ENCODE measurements at places on chromosomes 6 and 20.
A peak's percentile ranks its signal among the peaks of the same experiment; 100 is the strongest.

- H3K27me3 ChIP-seq, result no peaks in the 10 kb centered on the region
- no peak overlapping the region for H3K27ac ChIP-seq
Measured at GRCh38 chr6:39634646-39635341, 90.4 kb downstream of the KIF6 start.

GRCh38 chr6:1136415-1136774 is 175.5 kb upstream of the FOXQ1 start:
- H3K27ac ChIP-seq, result no peak overlapping the region
- H3K4me1 ChIP-seq, result no peaks in the 10 kb centered on the region
- no peak for DNase-seq
- no peaks in the 10 kb centered on the region for H3K36me3 ChIP-seq

DNA sequence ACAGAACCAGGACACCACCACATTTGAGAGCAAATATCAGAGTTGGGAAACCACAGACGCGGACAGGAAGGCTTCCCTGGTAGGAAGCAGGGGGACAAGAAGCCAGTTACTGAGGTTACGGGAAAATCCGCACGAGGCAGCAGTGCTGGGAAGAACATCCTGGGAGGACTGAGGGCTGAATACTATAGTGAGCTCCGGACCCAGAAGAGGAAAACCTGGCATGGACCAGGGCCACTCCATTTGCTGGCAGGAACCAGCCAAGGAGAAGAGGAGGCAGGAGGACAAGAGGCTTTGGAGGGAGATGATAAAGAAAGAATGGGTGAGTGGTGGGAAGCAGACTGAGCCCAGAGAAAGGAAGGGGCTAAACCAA is 6.1 kb upstream of the DSN1 start:
- H3K27me3 ChIP-seq, result no peaks in the 10 kb centered on the region
- no peak overlapping the region for H3K4me3 ChIP-seq
- DNase-seq, result no peak
- H3K4me1 ChIP-seq, result peaks cover 10% of the 10 kb centered on the region

DNA sequence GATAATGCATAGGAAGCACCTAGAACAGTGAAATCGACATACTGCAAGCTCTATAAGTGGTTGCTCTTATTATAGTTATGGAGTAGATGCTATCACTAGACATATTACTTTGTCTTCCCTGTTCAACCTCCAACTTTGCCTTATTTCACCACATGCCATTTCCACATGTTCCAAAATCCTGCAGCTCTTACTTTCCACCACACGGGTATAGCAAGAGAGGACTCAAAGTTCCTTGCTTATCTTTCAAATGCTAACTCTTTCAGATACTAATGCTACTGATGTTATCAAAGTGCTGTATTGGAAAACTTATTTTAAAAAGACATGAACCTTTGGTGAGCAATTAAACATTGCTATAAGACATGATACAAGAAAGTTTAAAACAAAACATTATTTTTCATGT is 1130.1 kb downstream of the HACE1 start:
- no peak for DNase-seq
- H3K27me3 ChIP-seq, result no peaks in the 10 kb centered on the region
- no peak overlapping the region for H3K4me3 ChIP-seq
- H3K27ac ChIP-seq, result no peak overlapping the region
- H3K4me1 ChIP-seq, result no peaks in the 10 kb centered on the region

DNA sequence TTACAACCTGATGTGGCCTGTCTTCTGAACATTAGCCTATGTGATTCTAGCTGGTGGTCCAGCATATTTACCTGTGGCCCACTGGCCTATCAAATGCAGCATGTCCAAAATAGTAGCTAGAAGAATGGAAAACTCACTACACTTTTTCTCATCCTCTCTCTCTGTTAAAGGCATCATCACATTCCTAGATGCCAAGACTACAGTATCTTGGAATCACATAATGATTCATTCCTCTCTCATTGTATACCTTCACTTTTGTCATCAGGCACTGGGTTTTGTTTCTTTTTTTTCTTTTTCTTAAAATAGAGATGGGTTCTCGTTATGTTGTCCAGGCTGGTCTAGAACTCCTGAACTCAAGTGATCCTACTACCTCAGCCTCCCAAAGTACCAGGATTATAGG is 45.0 kb downstream of the FAM83B start:
- no peaks in the 10 kb centered on the region for H3K36me3 ChIP-seq
- no peaks in the 10 kb centered on the region for H3K4me1 ChIP-seq
- H3K27ac ChIP-seq, result no peak overlapping the region
- H3K4me3 ChIP-seq, result no peak overlapping the region

GRCh38 chr6:97059473-97059872 is 134.9 kb downstream of the KLHL32 start:
- H3K36me3 ChIP-seq, result no peaks in the 10 kb centered on the region
- no peak for DNase-seq
- H3K4me1 ChIP-seq, result no peaks in the 10 kb centered on the region
- no peak overlapping the region for H3K27ac ChIP-seq
- no peaks in the 10 kb centered on the region for H3K27me3 ChIP-seq

- H3K36me3 ChIP-seq, result no peaks in the 10 kb centered on the region
- no peak for DNase-seq
- H3K27me3 ChIP-seq, result no peaks in the 10 kb centered on the region
- H3K27ac ChIP-seq, result no peak overlapping the region
- H3K4me1 ChIP-seq, result peaks cover 22% of the 10 kb centered on the region
- H3K4me3 ChIP-seq, result no peak overlapping the region
Measured at GRCh38 chr6:4802312-4802935, 26.2 kb downstream of the CDYL start.

GRCh38 chr6:75458895-75459294 is 34.7 kb downstream of the FILIP1 start:
- H3K36me3 ChIP-seq, result no peaks in the 10 kb centered on the region
- DNase-seq, result no peak
- H3K4me3 ChIP-seq, result no peak overlapping the region

GRCh38 chr20:1937316-1937976 is 42.2 kb downstream of the SIRPA start:
- peaks cover 17% of the 10 kb centered on the region for H3K4me1 ChIP-seq
- no peak for DNase-seq
- H3K4me3 ChIP-seq, result no peak overlapping the region
- peaks cover 28% of the 10 kb centered on the region for H3K36me3 ChIP-seq

GRCh38 chr20:31842471-31843157 is 2.8 kb downstream of the FOXS1 start:
- H3K4me3 ChIP-seq, result no peak overlapping the region
- DNase-seq, result no peak
- H3K36me3 ChIP-seq, result no peaks in the 10 kb centered on the region
- H3K4me1 ChIP-seq, result peaks cover 18% of the 10 kb centered on the region
- no peaks in the 10 kb centered on the region for H3K27me3 ChIP-seq

- H3K27me3 ChIP-seq, result peaks cover 5% of the 10 kb centered on the region
- H3K4me3 ChIP-seq, result peak within 1 kb of the TSS; percentile 43
- peaks cover 32% of the 10 kb centered on the region for H3K4me1 ChIP-seq
- peak within 1 kb of the TSS; percentile 22 for H3K27ac ChIP-seq
Measured at GRCh38 chr20:3712279-3712873, at the start of gene SIGLEC1. Gene SIGLEC1, minus strand, starts transcription at chr20:3712600. Its CDS starts 5,472 bp downstream, at chr20:3707128.

DNA sequence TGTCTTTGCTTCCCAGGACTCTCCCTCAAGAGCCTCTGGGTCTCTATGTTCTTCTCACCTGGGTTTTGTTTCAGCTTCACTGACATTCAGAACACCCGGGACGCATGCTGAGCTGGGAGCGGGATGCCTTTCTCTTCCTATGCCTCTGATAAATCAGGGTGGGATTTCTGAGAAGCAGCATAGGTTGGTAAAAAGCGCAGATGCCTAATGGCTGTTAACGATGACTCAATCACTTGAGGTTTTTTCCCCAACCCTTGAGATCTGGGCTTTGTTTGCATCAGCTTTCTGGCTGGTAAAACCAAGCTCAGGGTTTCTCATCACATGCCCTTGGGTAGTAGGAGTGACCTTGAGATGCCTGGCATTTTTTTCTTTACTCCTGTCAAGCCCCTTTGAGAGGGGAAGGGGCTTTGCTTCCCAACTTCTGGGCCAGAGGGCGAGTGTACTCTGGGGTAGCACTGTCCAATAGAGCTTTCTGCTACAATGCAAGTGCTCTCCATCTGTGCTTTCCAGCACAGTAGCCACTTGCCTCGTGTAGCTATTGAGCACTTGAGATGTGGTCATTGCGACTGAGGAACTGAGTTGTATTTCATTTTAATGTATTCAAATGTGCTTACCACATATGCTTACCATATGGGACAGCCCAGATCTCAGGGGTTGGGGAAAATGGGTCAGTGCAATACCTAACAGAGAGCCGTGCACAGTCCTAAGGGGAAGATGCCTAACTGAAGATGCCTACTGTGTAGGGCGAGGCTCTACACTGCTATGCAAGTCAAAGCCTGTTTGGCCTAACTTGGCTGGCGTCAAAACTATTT is 69.1 kb downstream of the PPP1R14C start:
- peaks cover 15% of the 10 kb centered on the region for H3K4me1 ChIP-seq
- no peaks in the 10 kb centered on the region for H3K27me3 ChIP-seq
- H3K27ac ChIP-seq, result no peak overlapping the region
- DNase-seq, result no peak

- DNase-seq, result no peak
- peaks cover 17% of the 10 kb centered on the region for H3K36me3 ChIP-seq
- H3K27ac ChIP-seq, result no peak overlapping the region
- no peak overlapping the region for H3K4me3 ChIP-seq
- no peaks in the 10 kb centered on the region for H3K27me3 ChIP-seq
Measured at GRCh38 chr6:98929498-98930060, 18.2 kb downstream of the FBXL4 start.

GRCh38 chr6:15329197-15329671 is 83.4 kb downstream of the JARID2 start:
- H3K4me1 ChIP-seq, result peaks cover 44% of the 10 kb centered on the region
- H3K4me3 ChIP-seq, result no peak overlapping the region
- H3K36me3 ChIP-seq, result no peaks in the 10 kb centered on the region
- no peak for DNase-seq

GRCh38 chr6:150293423-150294173 is 75.2 kb upstream of the IYD start:
- peaks cover 6% of the 10 kb centered on the region for H3K4me1 ChIP-seq
- no peak overlapping the region for H3K4me3 ChIP-seq
- no peak for DNase-seq
- H3K27me3 ChIP-seq, result no peaks in the 10 kb centered on the region

- no peaks in the 10 kb centered on the region for H3K4me1 ChIP-seq
- H3K4me3 ChIP-seq, result peak within 1 kb of the TSS; percentile 51
- H3K36me3 ChIP-seq, result no peaks in the 10 kb centered on the region
- DNase-seq, result peak; percentile 56
Measured at GRCh38 chr6:54846243-54846856, at the start of gene FAM83B. Gene FAM83B, plus strand, starts transcription at chr6:54846771. Its CDS starts 23,476 bp downstream, at chr6:54870247.

- no peak for DNase-seq
- no peaks in the 10 kb centered on the region for H3K36me3 ChIP-seq
- peaks cover 3% of the 10 kb centered on the region for H3K27me3 ChIP-seq
Measured at GRCh38 chr20:24853916-24854315, 95.2 kb upstream of the CST7 start.

DNA sequence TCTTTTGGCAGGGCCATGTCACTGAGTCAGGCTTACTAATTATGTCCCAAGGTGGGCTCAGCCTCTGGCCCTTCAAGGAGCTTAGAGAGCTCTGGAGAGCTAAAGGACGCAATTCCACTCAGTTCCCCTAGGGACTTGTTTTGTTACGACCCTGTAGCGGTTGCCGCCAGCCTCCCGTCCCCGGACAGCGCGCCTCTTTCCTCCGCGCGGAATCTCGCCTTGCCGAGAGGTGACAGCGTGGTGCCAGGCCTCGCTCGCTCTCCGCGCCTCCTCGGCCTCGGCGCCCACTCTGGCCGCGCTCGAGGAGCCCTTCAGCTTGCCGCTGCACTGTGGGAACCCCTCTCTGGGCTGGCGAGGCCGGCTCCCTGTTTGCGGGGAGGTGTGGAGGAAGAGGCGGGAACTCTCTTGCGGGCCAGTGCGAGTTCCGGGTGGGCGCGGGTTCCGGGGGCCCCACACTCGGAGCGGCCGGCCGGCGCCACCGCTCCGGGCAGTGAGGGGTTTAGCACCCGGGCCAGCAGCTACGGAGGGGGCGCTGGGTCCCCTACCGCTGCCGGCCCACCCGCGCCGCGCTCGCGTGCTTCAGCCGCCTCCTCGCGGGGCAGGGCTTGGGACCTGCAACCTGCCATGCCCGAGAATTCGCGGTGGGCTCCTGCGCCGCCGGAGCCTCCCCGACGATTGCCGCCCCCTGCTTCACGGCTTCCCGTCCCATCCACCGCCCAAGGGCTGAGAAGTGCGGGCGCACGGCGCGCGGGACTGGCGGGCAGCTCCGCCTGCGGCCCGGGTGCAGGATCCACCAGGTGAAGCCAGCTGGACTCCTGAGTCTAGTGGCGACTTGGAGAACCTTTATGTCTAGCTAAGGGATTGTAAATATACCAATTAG is 9.9 kb upstream of the ZNF311 start:
- H3K27ac ChIP-seq, result no peak overlapping the region
- peaks cover 38% of the 10 kb centered on the region for H3K27me3 ChIP-seq
- H3K4me3 ChIP-seq, result no peak overlapping the region

DNA sequence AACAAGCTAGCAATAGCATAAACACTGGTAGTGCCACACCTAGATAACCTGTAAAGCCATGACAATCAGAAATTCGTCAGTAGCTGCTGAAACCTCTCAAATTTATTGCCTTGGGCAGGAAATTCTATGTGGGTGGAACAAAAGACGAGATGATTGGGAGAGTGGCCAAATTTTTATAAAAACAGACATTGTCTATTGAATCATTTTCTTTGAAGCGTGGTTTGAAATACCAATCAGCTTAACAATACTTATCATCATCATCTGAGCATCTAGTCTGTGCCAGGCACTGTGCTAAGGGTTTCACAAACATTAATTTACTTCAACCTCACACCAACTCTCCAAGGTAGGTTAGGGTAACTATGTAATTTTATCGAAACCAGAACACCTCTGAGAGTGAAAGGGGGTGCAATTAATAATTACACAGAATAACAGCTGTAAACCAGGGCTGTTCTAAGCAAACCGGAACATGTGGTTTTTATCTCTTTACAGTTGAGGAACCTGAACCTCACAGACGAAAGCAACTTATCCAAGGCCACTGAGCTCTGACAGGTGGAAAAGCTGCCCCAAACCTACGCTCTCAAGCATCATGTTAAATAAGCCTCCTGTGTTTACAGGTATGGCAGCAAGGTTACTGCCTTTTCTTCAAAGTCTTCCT is 43.4 kb downstream of the NHSL1 start:
- no peak for DNase-seq
- H3K36me3 ChIP-seq, result peaks cover 3% of the 10 kb centered on the region
- peak overlapping the region; percentile 16 for H3K27ac ChIP-seq
- H3K4me3 ChIP-seq, result peak overlapping the region; percentile 13

DNA sequence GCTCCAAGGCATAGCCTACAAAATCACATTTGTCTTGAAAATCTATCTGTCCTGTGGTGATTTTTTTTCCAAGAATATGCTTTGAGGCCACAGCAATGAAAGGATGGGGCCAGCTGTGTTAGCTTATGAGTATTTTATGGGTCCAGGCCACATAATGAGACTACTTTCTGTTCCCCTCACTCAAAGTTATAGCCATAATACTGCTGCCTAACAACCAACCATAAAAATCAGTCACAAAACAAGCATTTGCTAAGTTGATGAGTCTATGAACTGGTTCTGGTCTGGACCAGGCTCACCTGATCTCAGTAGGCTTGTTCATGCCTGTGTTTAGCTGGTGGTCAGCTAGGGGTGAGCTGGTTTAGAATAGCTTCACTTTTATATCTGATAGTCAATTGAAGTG is 192.5 kb upstream of the PLCB4 start:
- H3K4me1 ChIP-seq, result no peaks in the 10 kb centered on the region
- no peaks in the 10 kb centered on the region for H3K27me3 ChIP-seq
- H3K36me3 ChIP-seq, result no peaks in the 10 kb centered on the region
- DNase-seq, result no peak
- H3K4me3 ChIP-seq, result no peak overlapping the region

- H3K4me3 ChIP-seq, result no peak overlapping the region
- H3K36me3 ChIP-seq, result no peaks in the 10 kb centered on the region
- no peaks in the 10 kb centered on the region for H3K4me1 ChIP-seq
- no peak for DNase-seq
- H3K27me3 ChIP-seq, result peaks cover 30% of the 10 kb centered on the region
Measured at GRCh38 chr20:59692139-59692538, 87.8 kb downstream of the PHACTR3 start.

Data from lower lobe of right lung (tissue), 2 donors.